G401 (cell line): ENCODE measurements at places on chromosomes 7 and 10. TPM values are rescaled to one million over a fixed set of nuclear protein-coding genes. Genes with fewer than 3 reads are reported as not detected.

- DNase-seq: no peak
Observed at GRCh38 chr10:30893208-30893607, 138.5 kb downstream of the ZNF438 start.

Gene GSTO2
- total RNA-seq: 16.6 and 37.4 TPM in 2 replicates

Gene HERPUD2
- total RNA-seq: 29.4 and 30.0 TPM in 2 replicates

Gene GIMAP5
- total RNA-seq: not detected in 2 replicates

DNA sequence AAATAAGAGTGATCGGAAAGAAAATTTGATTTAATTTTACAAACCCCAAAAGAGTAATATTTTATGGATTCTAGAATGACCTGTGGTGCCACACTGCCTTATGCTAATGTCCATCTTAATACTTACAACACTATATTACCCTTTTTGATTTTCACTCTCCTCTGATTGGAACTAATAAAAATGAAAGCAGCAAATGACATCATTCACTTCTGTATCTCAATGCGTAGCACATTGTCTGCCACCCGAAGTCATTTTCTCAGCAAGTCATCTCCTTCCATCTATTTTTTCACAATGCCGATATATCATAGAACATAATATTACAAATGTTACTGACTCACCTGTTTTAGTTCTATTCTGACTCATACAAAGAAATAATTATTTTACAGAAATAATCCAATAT lies 127.5 kb upstream of the PCLO start:
- DNase-seq: no peak

- peak; percentile 70 for DNase-seq
Observed at GRCh38 chr10:119296703-119297102, 89.3 kb downstream of the GRK5 start.

DNA sequence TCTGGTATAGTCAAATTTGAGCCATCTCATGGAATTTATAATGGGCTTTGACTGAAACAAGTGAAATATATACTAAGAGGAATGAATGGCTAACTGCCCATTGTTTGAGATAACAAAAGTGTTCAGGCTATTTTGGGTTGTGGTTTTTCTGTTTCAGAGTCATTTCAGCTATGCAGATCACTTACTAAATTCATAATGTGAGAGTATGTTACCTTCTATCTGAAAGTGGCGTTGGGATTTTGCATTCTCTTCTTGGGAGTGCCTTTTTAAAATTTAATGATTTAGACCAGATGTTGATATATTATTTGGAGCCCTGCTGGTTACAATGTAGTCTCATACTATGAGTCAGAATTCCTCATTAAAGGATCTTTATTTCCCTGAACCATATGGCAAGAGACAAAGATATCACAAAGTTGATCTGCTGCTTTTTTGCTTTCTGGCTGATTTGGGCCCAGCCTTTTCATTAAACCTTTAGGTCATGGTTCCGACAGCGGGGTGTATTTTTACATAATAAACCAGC lies 10.4 kb downstream of the VCL start:
- no peak for DNase-seq

Gene RNF32
- total RNA-seq: 2.2 and 2.3 TPM in 2 replicates

Gene SLC26A3
- total RNA-seq: not detected in 2 replicates

DNA sequence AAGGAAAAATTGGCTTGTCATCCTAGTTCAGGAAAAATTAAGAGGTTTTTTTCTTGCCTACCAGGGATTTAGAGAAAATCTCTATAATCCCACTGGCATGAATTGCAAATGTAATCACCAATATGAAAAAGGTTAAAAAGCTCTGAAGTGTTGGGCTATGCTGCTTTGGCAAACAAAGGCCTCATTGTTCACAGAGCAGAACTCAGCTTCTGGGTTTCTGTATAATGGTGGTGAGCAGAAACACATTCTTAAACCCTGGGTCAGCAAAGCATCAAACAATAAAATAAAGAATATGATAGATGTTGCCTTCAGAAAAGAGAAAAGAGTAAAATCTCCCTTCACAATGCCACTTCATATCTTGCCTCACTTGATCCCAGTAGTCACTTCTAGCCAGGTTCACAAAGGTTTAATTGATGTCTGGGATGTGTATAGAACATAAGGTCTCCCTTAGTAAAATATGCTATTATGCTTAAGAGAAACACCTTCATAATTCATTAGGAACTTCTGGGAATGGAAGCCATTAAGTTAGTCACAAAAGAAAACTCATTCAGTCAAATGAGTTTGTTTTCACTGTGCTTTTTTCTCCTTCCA lies 1255.5 kb upstream of the PHF14 start:
- no peak for DNase-seq
